ENCODE measurements at places on chromosomes 1 and 21.

DNA sequence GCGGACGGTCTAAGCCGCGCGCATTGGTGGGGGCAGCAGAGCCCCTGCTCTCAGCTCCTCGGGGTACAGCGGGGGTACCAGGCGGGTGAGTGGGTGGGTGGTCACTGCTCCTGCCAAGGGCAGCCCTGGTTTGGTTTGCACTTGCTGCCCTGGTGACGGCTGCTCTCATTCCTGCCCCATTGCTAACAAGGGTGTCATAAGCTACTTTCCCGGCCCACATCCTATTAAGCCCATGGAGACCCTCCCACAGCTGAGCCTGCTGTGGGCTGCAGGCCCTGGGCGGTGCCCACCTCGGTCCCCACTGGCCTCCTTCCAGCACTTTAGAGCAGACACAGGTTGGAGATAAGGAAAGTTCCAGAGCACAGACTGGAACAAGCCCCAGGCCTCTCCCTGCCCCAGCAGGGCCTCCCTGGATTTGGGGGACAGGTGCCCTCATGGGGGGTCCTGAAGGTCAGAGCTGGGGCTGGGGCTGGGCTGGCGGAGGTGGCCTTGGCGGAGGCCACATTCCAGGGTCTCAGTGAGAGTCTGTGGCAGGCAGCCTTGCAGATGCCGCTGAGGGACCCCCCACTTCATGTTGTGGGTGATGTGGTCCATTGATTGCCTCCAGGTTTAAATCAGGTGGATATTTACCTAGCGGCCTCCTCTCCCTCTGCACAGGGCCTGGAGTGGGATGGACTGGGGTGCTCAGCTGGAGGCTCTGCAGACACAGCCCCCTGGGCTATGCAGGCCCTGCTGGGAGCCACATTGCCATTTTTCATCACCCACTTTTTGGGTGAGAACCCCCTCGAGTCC, 27.0 kb downstream of the COL18A1 start:
- no peak for DNase-seq

DNA sequence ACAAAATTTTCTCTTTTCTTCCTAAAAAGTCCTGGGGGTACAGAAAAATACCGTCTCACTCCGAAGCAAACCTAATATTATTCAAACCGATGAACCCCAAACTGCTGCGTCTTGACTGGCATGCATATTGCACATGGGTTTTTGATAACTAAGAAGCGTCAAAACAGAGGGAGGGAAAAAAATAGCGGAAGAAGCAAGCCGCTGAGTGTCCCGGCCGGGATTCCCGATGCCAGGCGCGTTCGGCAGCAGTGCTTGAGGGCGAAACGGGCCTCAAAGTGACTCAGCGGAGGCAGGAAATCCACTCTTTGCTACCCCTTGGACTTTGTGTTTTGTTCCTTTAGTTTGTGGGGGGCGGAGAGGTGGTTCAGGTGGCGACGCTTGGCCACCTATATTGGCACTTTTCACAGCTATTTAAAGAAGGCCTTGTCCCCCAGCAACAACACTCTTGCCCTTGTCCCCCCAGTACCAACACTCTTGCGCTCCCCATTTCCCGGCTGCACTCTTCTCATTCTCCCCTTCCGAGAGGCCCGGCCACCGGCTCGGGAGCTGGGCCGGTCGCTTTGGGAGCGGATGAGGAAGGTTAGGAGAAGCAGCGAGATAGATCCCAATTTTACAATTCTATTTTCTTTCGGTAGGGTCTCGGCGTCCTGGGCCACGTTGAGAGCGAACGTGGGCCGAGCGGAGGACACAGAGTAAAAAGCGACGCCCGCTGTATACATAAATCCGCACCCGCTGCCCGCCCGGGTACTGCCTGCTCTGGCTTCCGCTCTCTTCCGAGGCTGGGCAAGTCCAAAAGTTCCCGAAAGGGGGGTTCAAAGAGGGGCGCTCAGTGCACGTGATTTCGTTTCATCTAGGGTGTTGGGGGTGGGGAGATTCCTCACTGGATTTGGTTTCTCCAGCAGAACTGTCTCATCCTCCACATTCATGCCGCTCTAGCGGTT, 2.5 kb downstream of the LMX1A start:
- no peak for DNase-seq

DNA sequence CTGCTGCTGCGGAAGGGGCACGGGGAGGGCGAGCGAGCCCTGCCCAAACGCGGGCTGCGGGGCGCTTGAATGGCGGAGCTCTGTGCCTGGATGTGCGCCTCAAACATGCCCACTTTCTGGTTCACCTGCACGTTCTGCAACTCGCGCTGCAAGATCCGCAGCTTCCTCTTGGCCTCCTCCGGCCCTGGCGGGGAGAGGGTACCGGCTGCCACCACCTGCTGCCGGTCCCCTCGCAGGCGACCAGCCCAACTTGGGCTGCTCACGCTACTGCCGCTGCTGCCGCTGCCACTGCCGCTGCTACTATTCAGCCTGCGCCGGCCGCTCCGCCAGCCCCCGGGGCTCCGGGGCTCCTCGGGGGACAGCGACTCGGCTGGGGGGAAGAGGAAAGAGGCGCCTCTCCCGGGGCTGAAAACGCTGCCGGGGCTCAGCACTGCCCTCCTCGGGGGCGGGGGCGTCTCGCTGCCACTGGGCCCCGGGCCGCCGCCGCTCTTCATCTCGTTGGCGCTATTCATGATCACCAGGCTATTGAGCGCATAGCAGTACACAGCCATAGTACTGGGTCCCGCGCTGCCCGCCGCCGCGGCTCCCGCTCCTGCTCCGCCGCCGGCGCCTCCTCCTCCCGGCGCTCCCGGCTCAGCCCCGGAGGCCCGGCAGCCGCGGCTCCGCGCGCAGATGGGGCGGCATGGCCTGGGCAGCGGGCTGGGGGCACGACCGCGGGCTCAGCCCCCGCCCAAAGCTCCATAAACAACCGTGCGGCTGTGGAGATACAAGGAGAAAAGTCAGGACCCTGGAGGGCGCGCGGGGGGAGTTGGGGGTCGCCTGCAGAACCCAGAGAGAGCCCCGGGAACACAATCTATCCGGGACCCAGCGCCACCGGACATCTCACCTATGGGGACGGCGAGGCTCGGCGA, 1.9 kb downstream of the ITPKB start:
- DNase-seq = peak; percentile 30

GRCh38 chr1:41430582-41430981, 53.9 kb downstream of the EDN2 start:
- no peak for DNase-seq

- DNase-seq = no peak
Measured at GRCh38 chr1:235767795-235768194, 98.9 kb downstream of the LYST start.

GRCh38 chr21:15772654-15773053, 42.9 kb downstream of the USP25 start:
- no peak for DNase-seq

DNA sequence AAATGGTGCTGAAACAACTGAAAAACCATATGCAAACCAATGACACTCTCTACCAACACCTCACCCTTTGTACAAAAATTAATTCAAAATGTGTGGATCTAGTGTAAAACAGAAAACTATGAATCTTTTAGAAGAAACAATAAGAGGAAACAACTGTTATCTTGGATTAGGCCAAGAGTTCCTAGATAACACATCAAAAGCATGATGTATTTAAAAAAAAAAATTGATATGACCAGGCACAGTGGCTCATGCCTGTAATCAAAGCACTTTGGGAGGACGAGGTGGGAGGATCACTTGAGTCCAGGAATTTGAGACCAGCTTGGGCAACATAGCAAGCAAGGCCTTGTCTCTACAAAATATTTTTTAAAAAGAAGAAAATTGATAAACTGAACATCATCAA, 79.0 kb downstream of the EIF4G3 start:
- no peak for DNase-seq

- DNase-seq = no peak
Measured at GRCh38 chr1:1259951-1260600, 13.6 kb upstream of the C1QTNF12 start.

GRCh38 chr1:1683104-1683905, 9.3 kb downstream of the SLC35E2B start:
- peak; percentile 67 for DNase-seq

Measured in WERI-Rb-1 (cell line).